CD4-positive, alpha-beta T cell treated with Interleukin-4 for 4 hours (primary cell): ENCODE measurements at places on chromosomes 5 and 9.

DNA sequence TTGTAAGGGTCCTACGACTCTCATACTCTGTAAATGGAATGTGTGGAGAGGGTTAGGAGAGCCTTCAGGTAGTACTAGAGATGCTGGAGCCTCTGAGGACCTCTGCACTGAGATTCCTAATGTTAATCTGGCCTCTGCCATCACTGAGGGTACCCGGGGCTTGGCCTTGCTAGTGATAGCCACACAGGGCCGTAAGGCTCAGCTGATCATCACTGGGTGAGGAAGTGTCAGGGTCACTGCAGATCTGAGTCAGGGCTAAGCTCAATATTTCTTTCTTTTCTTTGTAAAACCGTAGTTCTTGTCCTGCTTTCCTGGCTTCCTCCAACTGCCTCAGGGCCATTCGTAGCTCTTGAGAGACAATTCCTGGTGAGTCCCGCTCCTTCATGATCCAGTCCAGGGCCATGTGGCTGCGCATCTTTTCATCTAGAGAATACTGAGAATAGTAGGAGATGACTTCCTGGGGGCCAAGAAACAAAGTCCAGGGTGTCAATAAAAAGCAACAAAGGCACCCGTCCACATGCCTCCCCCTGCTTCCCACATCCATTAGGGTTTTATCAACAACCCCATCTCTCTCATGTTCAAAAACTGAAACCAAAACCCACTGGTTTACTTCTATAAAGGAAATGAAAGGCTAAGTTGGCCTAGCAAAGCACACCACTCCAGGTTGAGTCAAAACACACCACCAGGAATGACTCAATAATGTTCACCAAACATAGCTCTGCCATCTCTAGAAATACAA lies 47.7 kb downstream of the LIX1 start:
- no peak for DNase-seq

GRCh38 chr5:173020154-173020581 lies 36.0 kb upstream of the CREBRF start:
- no peak for DNase-seq

DNA sequence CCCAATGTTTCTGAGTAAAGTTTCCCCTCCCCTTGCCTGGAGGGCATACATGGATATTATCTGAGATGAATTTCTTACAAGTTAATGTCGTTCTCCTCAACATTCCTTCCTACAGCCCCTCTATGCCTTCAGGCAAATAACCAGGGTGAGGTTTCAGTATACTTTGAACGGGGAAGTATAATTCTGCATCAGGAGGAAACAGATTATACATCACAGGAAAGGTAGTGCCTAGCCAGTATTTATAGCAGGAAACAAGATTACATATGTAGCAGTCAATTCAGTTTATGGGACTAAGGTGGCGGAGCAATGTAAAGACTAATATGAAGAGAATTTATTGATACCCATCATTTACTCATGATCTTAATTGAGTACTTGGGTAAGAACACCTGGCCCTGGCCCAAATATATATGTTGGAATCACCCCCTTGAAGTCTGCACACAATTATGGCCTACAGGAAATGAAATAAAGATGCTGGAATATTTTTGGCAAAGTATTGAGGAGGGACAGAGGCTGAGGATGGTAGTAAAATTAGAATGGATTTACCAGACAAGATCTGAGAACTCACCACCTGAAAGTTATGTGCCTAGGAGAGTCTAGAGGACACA lies 661.1 kb downstream of the PTPRD start:
- no peak for DNase-seq

GRCh38 chr9:119917175-119917574 lies 547.9 kb upstream of the BRINP1 start:
- DNase-seq = no peak

DNA sequence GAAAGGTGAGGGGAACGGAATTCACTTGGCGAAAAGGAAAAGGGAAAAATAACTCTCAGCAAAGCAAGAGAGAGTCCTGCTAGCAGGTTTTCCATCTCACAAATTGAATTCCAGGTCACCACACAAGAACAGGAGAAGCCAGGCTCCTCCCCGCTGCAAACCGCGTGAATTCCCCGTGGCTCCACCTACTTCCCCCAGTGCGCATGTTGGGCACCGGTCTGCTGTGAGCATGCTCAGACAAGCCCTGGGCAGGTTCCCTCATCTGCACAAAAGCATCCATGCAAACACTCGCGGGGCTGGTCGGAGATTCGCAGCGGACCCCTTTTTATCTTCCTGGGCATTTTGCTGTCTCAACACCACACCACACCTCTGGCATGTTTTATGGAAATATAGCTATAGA lies 58.5 kb upstream of the S1PR3 start:
- DNase-seq = no peak

DNA sequence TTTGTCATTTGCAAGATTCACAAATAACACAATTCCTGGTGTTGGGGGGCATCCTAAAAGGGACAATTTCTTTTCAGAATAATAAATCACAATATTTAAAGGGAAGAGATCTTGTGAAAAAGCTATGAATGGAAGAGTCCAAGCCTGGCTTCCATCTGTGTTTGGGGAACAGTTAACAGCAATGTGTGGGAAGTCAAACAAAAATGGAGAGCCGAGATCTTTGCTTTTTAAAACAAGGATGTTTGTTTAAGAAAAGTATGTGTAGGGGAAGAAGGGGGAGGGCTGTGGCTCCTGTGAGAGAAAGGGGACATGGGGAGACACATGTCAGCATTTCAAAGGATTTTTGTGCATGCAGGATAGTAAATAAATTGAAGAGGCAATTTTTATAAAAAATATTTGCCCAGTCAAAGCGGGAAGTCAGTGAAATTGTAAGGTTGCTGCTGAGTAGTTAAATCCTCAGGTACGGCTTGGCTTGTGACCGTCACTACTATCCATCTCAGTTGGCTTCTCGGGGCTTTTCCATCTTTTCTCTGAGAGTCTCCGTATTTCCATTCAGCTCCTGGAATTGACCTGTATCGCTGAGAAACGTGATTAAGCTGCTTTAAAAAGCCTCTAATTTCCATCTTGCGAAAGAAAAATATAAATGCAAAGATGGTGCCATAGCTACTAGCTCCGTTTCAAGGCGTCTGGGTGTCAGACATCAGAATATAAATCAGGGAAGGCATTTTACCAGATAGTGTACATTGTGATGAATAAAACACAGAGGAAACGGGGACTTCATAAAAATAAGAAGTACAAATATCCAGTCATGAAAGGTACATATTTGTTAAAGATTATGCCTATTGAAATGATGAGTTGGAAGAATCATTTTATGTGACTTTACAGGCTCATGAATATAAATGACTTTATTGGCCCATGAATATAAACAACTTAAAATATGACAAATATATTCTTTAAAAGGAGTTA lies 52.9 kb upstream of the VCAN start:
- DNase-seq = no peak

- DNase-seq = no peak
Observed at GRCh38 chr5:8767746-8768145, 778.1 kb downstream of the SEMA5A start.

DNA sequence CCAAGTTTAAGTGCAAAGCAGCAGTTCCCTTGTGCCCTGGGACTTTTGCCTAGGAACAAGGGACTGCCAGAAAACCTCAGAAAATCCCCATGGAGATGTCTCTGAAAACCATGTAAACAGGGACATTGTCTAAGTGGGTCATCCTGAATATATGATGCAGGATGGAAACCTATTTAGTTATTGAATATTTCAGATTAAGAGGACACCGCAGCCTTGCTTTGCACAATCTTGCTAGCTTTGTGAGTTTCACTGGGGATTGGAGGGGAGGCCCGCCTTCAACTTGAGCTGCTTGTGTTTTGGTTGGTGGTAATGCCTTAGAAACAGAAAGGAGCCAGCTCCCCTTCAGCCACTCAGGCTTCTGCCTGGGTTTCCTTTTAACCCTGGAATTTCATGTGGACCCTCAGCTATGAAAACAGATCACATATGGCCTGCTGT lies 112.8 kb downstream of the C9orf152 start:
- no peak for DNase-seq

GRCh38 chr9:130045725-130046450 lies 2.9 kb upstream of the FNBP1 start:
- DNase-seq = no peak
